A549 treated with Mapracorat at 1 μM for 4 hours (cell line): ENCODE measurements at places on chromosomes 13 and 19. TPM values are rescaled to one million over a fixed set of nuclear protein-coding genes. Genes with fewer than 3 reads are reported as not detected.

The NCR1 gene
- total RNA-seq, result not detected in 5 replicates

The SYT3 gene
- total RNA-seq, result 0.33 to 1.0 TPM (median 0.50 TPM) in 5 replicates

The ADGRE3 gene
- not detected in 5 replicates for total RNA-seq

The CCL25 gene
- not detected in 5 replicates for total RNA-seq

The FCAR gene
- not detected in 5 replicates for total RNA-seq

The ZNF583 gene
- 1.6 to 3.5 TPM (median 2.3 TPM) in 5 replicates for total RNA-seq

The MED16 gene
- total RNA-seq, result 11.6 to 25.0 TPM (median 22.0 TPM) in 5 replicates

The REX1BD gene
- total RNA-seq, result 40.4 to 62.8 TPM (median 60.6 TPM) in 5 replicates

The KIR2DL1 gene
- total RNA-seq, result not detected in 5 replicates

The OR7C1 gene
- total RNA-seq, result not detected in 5 replicates

The CCDC70 gene
- not detected in 5 replicates for total RNA-seq

The ZNF585A gene
- 4.9 to 6.5 TPM (median 6.0 TPM) in 5 replicates for total RNA-seq

The CYP2F1 gene
- total RNA-seq, result not detected in 5 replicates

The DPP9 gene
- total RNA-seq, result 50.8 to 62.0 TPM (median 59.5 TPM) in 5 replicates

The RFXANK gene
- total RNA-seq, result 31.3 to 47.6 TPM (median 45.7 TPM) in 5 replicates

The LILRB5 gene
- total RNA-seq, result not detected in 5 replicates

The CRB3 gene
- total RNA-seq, result 3.1 to 5.0 TPM (median 4.8 TPM) in 5 replicates

The SWSAP1 gene
- 1.8 to 2.5 TPM (median 2.0 TPM) in 5 replicates for total RNA-seq

The PRRG2 gene
- total RNA-seq, result 0.44 to 1.1 TPM (median 0.75 TPM) in 5 replicates

The ZSCAN18 gene
- 2.2 to 5.8 TPM (median 2.4 TPM) in 5 replicates for total RNA-seq

The ZNF440 gene
- 0.02 TPM in 1 of 5 replicates, not detected in the others for total RNA-seq

The IGFL2 gene
- total RNA-seq, result 0.20 to 1.3 TPM (median 0.34 TPM) in 5 replicates

The RNF113B gene
- total RNA-seq, result not detected in 5 replicates

The ZNF90 gene
- total RNA-seq, result not detected in 5 replicates

The CGB8 gene
- total RNA-seq, result 2.4 to 3.4 TPM (median 3.2 TPM) in 5 replicates
